Fibroblast of lung (primary cell): ENCODE measurements at places on chromosomes 7 and 10.
A peak's percentile ranks its signal among the peaks of the same experiment; 100 is the strongest.

DNA sequence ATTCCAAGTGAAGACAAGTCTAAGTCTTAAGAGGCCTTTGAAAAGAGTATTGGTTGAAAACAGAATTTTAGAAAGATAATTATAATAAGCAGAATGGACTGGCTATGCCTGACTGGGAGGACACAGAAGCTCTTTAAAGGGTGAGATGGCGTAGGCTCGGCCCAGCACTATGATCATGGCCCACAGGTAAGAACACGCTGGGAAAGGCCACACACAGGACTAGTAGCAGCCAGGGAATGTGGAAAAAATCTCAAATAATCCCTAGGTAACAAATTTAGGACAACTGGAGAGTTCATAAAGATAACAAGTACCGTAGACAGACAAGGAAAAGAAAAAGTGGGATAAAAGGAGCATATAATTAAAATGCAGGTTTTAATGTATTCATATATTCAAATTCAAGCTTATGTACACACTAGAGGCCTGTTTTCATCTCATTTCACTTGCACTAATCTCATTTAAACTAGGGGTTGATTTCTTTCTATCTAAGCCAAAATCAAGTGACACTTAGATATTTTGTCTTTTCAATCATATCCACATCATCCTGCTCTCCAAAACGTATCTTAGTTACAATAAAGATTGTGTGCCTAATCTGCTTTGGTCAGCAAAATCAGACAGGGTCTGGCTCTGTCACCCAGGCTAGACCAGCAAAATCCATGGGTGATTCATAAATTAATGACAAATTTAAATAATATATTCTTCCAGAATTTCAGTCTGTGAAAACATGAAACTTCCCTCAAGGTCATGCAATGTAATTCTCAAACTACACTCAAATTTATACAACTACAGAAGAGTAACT lies 53.0 kb downstream of the EZH2 start:
- DNase-seq: no peak

DNA sequence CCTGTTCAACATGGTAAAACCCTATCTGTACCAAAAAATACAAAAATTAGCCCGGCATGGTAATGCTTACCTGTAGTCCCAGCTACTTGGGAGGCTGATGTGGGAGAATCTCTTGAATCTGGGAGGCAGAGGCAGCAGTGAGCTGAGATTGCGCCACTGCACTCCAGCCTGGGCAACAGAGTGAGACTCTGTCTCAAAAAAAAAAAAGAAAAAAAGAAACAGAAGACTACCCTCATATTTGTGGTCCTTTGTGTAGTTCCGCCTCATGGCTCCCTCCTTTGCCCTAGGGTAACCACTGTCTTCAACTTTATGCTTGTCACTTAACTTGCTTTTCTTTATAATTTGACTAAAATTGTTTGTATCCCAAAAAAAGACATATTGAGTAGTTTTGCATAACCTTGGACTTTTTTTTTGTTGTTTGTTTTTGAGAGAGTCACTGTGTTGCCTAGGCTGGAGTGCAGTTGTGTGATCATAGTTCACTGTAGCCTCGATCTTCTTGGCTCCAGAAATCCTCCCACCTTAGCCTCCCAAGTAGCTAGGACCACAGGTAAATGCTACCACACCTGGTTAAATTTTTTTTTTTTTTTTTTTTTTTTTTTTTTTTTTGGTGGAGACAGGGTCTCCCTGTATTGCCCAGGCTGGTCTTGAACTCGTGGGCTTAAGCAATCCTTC lies 3.7 kb downstream of the ZNF487 start:
- no peak for DNase-seq

- DNase-seq: no peak
Observed at GRCh38 chr7:32774541-32774951, 117.0 kb downstream of the KBTBD2 start.

GRCh38 chr10:49585387-49585786 lies 24.7 kb upstream of the SLC18A3 start:
- DNase-seq: no peak

DNA sequence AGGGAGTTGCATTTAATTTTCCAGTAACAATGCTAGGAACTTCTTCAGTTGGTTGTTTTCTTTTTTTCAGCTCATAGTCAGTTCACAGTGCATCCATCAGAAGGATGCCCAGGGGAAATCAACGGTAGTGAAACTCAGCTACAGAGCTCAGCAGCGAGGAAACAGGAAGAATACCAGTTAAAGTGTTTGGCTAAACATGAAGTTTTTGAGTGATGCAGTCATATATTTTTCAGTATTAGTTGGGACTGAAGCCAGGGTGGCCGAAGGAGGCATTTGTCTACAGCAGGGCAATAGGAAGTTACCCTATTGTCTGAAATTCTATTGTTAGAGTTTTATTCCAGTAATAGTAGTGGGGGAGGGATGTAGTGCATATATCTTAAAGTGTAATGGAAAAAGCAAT lies 45.3 kb upstream of the MALRD1 start:
- no peak for DNase-seq

DNA sequence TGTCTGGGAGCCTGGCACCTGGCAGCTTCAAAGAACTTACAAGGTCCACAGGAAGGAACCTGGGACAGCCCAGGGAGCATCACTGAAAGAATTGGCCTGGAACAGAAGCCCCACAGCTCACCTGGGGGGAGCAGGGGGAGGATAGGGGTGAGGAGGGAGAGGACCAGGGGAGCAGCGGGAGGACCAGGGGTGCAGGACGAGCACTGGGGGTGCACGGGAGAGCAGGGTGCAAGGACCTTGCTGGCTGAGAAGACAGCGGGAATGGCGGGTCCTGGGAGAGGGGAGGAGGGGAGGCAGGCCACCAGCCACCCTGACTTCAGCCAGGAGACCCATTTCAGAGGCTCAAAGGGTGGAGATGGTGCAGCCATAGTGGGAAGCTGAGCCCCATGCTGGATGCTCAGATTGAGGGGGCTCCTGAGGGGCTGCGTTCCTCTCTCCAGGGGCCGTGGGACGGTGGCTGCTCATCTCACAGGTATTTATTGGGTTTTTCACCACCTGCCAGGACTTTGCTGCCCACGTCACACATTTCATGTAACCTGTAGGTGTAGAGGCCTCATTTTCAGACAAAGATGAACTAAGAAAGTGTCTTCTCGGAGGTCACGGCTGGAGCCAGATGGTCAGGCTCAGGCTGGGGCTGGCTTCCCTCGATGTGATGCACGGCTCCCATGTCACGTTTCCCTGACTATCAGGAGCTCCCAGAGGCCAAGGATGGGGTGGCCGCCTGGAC lies 110.1 kb downstream of the WDR37 start:
- DNase-seq: no peak

DNA sequence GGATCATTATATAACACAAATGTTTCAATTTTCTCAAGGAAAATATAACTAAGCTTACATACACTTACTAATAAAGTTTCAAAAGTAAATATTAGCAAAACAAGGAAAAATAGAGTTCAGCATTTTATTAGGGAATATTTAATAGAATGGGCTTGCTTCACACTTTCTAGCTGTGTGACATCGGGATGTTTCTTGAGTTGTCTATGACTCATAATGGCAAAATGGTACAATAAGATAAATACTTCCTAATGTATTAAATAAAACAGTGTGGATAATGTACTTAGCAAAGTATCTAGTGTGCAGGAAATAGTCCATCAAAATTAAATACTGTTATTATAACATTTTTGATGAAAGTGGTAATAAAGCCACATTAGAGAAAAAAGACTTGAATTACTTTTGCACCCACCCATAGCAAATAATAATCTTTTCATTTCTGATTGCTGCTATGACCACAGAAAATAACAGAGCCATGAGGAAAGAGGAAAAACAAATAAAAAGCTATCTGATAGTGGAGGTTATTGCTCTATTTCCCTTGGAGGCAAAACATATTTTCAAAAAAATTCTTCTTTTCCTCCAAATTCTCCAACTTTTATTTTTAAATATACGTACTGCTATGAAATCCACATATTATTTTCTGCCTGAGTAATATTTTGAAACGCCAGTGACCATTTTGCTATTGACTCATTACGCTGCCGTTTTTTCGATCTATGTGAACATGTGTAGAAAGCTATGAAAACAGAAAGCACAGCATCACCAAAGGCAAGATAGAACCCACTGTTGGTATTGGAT lies 272.9 kb upstream of the KLF6 start:
- DNase-seq: no peak

- DNase-seq: no peak
Observed at GRCh38 chr10:90906596-90906995, 14.3 kb downstream of the ANKRD1 start.

DNA sequence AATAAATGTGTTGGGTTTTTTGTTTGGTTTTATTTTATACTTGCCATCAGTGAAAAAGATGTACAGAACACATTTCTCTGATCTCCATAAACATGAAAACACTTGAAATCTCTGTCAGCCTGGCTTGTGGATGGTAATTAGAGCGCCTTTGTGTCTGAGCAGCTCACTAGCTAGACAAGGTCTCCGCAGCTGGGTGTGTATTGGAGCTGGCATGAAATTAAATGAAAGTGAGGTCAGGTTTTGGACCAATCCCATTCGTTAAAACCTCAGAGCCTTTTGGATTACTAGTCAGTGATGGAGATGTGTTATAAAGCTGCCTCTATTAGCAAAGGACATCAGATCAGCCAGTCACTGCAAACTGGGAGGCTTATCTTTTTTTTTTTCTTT lies 2.7 kb downstream of the FRAT1 start:
- no peak for DNase-seq

GRCh38 chr7:157011333-157012112 lies 1.1 kb upstream of the MNX1 start:
- DNase-seq: no peak

DNA sequence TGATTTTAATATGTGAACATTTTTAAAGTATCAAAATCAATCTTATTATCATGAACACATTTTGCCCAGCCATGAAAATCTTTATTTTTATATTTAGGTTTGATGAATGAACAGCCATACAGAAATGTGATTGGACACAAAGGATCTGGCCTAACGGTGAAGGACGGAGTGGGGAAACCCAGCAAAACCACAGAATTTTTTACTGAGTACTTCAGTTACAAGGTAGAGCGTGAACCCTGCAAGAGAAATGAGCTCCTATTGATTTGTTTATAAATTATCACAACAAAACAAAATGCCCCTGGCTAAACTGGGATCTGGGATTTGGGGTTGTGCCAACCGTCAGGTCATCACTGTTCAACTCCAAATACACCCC lies 118.8 kb downstream of the JAZF1 start:
- no peak for DNase-seq

DNA sequence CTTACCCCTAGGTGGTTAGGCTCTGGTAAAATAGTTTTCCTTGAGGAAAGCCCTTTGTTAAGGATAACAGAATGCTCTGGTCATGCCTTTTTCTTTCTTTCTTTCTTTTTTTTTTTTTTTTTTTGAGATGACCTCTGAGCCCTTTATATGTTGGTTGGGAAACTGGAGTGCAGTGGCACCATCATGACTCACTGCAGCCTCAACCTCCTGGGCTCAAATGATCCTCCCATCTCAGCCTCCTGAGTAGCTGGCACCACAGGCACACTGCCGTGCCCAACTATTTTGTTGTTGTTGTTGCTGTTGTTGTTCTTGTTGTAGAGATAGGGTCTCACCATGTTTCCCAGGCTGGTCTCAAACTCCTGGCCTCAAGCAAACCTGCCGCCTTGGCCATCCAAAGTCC lies 27.4 kb downstream of the NACAD start:
- DNase-seq: no peak

- DNase-seq: no peak
Observed at GRCh38 chr10:74898201-74898976, 72.0 kb downstream of the KAT6B start.

DNA sequence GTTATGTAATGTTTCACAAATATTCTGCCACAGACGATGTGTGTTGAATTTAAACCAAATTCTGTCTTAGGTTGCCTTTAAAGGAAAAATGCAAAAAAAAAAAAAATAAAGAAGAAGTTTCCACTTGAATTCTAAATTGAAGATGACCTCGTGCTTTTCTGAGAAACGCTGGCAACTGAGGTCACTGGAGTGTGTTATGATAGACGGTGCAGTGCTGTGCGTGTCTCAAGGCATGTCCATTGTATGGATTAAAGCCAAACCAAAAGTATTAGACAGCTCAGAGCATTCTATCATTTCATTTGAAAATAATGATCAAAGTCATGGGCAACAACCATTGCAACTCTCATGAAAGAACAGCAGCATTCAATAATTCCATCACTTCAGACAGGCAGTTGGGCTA lies 483.9 kb downstream of the GRM8 start:
- DNase-seq: no peak

GRCh38 chr7:2477447-2478398 lies 1.5 kb upstream of the GRIFIN start:
- peak; percentile 45 for DNase-seq
